NCI-H524 treated with DMSO at 0.1 percent for 48 hours (cell line): ENCODE measurements at places on chromosomes 1 and 21.

DNA sequence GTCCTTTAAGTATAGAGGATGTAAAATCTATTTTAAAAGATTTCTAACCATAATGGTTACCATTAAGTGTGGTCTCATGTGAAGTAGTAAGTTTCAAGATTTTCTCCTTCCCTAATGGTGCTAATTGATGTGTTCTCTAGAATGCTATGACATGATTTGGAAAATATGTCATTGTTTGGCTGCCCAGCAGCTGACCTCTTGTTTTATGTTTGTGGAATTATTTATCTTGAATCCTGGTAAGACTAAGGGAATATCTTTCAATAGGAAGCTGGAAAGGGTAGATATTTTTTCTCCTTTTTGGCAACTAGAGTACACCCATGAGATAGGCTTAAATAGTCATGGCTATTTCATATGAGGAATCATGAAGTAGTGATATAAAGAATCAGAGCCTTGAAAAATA lies 139.8 kb upstream of the CHODL start:
- no peak for DNase-seq

GRCh38 chr1:197799271-197799670 lies 24.0 kb upstream of the DENND1B start:
- DNase-seq = no peak

- no peak for DNase-seq
These were observed 64.8 kb upstream of the BEND5 start for GRCh38 chr1:48841461-48841860.

DNA sequence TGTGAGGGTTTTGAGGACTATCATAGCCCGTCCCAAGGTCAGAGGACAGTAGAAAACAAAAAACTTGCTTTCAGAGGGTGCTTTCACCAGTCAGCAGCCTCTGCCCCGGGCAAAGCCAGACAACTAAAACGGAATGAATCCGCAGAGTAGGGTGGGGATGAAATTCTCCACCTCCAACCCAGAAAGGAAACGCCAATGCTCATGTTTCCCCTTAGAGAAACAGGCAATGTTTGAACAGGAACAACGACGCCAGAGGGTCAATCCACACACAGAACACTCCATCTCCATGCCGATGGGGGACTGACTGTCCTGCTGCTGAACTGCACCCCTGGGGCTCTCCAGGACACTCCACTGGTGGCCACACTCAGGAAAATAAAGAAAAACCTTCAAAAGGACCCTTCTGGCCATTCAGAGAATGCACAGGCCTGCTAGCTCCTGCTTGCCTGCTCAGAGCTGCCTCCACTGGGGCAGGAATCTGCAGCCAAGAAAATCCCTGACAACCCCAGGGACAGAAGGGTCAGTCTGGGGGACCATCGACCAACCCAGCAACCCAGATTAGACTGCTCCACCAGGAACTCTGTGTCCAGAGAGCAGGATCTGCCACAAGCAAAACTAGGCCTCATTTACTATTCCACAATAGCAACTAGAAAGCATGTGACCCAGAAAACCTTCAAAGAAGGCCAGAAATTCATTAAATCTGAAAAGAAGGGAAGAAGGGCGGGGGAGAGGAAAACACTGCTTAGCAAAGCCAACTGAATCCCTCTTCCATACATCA lies 116.0 kb downstream of the TOMM20 start:
- no peak for DNase-seq

GRCh38 chr1:229557200-229557850 lies 1.2 kb downstream of the ABCB10 start:
- DNase-seq = no peak

GRCh38 chr1:207959141-207959825 lies 48.4 kb upstream of the CD34 start:
- DNase-seq = no peak

DNA sequence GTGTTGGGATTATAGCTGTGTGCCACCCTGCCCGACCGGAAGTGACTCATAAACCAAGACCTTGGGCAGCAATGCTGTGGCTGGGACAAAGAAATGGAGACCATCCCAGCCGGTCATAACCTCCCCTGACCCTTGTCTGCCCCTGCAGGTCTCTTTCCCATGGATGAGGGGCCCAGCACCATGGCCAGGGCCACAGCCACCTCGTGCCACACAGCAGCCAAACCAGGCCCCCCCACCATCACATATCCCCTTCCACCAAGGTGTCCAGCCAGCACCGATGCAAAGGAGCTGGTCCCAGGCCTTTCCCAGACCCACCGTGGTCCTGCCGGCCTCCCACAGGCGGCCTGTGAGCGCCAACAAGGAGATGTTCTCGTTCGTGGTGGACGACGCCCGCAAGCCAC lies 42.2 kb downstream of the FHAD1 start:
- no peak for DNase-seq

GRCh38 chr1:46183079-46183847 lies 7.0 kb upstream of the P3R3URF start:
- DNase-seq = no peak

DNA sequence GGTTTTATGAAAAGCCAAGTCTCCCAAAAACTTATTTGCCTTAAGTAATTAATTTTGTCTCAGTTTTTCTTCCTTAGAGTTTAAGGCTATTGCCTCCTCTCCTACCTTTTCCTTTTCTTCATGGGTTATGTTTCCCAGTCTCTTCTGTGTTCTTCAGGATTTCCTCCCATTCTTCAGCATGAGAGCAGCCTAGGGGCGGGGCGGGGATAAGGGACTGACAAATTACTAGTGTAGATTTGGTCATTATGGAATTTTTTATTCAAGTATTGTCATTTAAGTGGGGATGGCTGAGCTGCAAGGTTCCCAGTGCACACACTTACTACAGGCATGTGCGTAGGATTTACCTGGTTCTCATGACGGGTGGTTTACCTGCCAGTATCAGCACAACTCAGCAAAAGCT lies 35.2 kb upstream of the PIGV start:
- no peak for DNase-seq

GRCh38 chr1:225848030-225848955 lies 33.9 kb downstream of the TMEM63A start:
- DNase-seq = peak; percentile 61

GRCh38 chr1:95304803-95305202 lies 70.8 kb downstream of the RWDD3 start:
- DNase-seq = no peak

- no peak for DNase-seq
These were observed 8.3 kb downstream of the MROH7 start for GRCh38 chr1:54649921-54650320.

- no peak for DNase-seq
These were observed 39.1 kb upstream of the ADAM30 start for GRCh38 chr1:119935373-119935772.

DNA sequence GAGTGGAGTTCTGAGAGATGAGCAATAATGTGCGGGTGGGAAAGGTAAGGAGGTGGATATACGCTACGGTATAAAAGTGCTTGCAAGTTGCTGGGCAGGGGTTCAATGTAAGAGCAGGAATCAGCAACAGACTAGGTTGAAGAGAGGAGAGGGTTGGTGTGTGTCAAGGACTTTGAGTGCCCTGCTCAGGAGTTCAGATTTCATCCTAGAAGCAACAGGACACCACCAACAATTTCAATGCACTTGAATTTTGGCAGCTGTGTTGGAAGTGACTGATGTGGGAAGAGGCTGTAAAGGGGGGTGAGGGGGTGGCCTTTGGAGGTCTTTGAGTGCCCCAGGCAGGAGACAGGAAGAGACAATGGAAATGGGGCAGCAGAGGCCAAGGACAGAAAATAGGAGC lies 57.3 kb downstream of the RHOU start:
- DNase-seq = peak; percentile 60

DNA sequence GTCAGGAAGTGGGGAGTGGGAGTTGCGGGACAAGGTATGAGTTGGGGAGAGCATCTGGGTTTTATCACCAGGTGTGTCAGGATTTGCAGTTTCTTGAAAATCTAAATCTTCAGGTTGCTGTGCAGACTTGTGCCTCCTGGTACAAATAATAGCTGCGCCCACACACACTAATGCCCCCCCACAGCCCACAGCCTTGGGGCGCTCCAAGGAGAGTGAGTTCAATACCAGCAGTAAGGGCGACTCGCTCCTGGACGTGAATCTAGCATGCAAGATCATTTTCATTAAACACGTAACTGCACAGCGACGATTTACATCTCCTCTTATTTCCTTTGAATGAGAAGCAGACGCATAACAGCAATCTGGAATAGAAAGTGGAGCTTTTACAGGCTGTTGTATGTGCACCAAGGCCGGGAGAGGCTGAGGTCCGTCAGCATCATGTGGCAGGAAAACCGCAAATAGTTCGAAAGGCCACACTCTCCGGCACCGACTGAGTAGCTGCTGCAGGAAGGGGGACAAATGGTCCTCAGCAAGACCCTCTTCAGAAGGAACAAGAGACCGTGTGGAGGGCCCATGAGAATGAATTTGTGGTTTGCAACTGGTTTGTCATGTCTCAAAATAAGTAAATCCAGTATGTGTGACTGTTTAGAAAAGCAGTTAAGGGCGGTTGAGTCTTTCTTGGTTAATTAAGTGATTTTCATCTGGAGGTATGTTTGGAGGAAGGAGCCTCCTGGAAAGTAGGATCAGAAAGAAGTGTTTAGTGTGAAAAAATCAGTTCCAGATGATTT lies 439.5 kb downstream of the SMYD3 start:
- DNase-seq = no peak
